T-helper 17 cell (primary cell): ENCODE measurements at places on chromosomes 1 and 21. TPM values are rescaled to one million over a fixed set of nuclear protein-coding genes. Genes with fewer than 3 reads are reported as not detected.

Gene MAP3K21
- total RNA-seq, result 1.4 TPM

DNA sequence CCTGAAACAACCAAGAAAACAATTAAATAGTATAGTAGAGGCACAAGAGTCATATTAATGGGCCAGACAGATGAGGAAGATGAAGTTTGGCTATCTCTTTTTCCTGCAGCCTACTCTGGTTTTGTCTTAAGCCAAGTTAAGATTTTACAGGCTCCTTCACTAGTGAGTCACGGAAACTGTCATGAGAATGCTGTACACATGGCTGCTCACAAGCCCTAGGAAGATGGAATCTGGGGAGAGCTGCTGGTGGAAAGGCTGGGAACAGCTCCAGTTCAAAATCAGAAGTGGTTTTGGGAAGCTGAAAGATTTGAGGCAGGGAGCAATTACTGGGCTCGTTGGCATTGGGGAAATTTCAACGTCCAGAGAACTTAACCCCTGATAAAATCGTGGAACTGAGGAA, 46.4 kb upstream of the S1PR1 start:
- DNase-seq, result no peak

- DNase-seq, result no peak
These were observed 15.4 kb upstream of the GPR37L1 start for GRCh38 chr1:202107321-202107761.

DNA sequence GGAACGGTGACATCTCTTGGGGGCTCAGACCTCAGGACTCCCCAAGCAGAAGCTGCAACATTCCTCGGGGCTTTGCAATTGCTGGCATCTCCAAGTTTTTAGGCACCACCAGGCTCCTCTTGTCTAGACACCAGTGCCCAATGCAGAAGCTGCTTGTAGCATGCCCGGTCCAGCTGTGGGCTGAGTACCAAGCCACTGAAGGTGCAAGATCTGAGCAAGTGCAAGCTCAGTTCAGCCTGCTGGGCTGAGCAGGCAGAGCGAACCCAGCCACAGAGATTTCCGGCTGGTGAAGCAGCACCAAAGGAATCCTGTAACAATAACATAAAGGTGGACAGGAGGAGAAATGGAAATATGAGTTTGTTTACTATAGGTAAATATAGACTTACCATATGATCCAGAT, 995.4 kb upstream of the B3GALT2 start:
- no peak for DNase-seq

DNA sequence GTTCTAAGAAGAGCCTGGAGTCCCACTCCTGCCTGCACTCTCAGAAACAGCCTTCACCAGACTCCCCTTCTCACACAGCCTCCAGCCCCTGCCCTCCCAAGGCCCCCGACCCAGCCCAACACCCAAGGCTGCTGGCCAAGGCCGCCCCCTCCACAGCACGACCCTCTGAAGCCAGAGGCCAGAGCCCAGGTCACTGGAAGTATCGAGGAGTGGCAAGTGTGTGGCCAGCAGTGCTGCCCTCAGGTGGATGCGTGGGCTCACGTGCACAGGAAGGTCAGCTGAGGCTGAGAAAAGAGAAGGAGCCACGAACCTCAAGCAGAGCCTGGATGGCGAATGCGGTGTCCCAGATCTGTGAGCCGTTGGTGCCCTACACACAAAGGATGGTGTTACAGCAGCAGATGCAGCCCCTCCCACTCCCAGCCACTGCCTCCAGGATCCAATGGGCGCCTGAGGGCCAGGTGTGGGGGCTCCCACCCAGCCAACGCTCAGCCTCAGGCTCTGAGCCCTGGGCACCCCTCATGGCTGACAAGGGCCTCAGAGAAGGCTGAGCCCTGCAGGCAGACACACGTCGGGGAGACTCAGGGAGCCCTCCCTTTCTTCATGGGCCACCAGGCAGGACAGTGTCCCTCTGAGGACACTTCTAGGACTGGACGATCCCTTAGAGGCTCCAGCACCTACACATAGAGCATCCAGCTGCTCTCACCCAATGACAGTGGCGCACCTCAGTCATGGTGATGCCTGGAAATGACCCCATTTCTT, 18.0 kb downstream of the LSS start:
- DNase-seq, result no peak

DNA sequence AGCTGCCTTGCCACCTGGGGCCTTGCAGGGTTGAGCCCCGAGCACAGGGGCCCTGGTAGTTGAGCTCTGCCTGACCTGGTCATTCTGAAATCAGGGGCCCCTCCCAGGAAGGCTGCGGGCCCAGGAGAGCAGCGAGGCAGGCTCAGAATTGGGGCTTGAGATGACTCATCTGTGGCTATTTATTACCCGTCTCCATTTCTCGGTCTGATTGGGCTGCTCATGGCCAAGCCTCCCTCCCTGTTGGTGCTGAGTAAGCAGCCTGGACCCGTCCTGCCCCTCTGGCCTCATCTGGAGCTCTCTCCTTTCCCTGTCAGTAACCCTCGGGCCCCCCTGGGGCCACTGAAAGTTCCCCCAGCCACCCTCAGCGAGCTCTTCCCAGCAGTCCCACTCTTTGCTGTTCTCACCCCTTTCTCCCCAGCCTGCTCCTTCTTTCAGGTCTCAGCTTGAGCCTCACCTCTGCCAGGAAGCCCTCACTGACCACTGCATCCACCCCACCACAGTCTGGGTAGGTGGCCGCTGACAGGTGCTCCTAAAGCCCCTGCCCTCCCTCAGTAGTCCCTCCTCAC, 11.0 kb upstream of the TNFRSF8 start:
- no peak for DNase-seq

- DNase-seq, result no peak
These were observed 24.4 kb downstream of the ADAM30 start for GRCh38 chr1:119871881-119872280.

GRCh38 chr1:192566657-192567056, 8.9 kb upstream of the RGS1 start:
- DNase-seq, result no peak

Gene PRR9
- total RNA-seq, result not detected

Gene AIRE
- 3.4 TPM for total RNA-seq

Gene TLCD4
- total RNA-seq, result 0.23 TPM

- DNase-seq, result no peak
These were observed 8.3 kb downstream of the SESN2 start for GRCh38 chr1:28267633-28268032.

Gene GPATCH4
- 39.2 TPM for total RNA-seq

GRCh38 chr1:33047839-33048305, 11.2 kb upstream of the AK2 start:
- DNase-seq, result no peak

Gene AGO4
- total RNA-seq, result 20.7 TPM

- DNase-seq, result no peak
These were observed 199.8 kb downstream of the C1orf94 start for GRCh38 chr1:34376531-34376930.

Gene TRNP1
- total RNA-seq, result not detected

GRCh38 chr1:41660570-41661427, 176.3 kb upstream of the EDN2 start:
- DNase-seq, result no peak

GRCh38 chr1:110424699-110425611, 17.5 kb upstream of the LAMTOR5 start:
- no peak for DNase-seq

Gene SYCP1
- total RNA-seq, result not detected

Gene CIART
- 3.6 TPM for total RNA-seq

- DNase-seq, result no peak
These were observed 50.2 kb downstream of the KCNN3 start for GRCh38 chr1:154819628-154820590.

Gene LRRC53
- total RNA-seq, result not detected

- DNase-seq, result peak; percentile 42
These were observed 15.3 kb upstream of the SKI start for GRCh38 chr1:2212532-2213491.

Gene ERICH3
- total RNA-seq, result not detected

DNA sequence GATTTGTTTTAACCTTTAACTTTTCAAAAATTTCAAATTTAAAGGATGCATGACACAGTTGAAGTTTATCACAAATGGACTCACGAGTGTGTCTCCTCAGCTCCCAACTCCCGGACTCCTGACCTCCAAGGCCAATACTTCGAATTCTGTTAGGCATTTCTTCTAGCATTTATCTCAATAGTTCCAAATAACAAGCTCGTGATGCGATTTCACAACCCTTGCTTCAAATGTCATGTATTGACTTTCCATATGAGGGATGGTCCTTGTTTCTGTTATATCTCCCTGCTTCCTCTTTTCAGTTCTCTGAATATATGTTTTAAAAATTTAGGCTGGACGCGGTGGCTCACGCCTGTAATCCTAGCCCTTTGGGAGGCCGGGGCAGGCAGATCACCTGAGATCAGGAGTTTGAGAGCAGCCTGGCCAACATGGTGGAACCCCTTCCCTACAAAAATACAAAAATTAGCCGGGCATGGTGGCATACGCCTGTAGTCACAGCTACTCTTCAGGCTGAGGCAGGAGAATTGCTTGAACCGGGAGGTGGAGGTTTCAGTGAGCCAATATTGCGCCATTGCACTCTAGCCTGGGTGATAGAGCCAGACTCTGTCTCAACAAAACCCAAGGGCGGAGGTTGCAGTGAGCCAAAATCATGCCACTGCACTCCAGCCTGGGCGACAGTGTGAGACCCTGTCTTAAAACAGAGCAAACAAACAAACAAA, 52.0 kb upstream of the TINAGL1 start:
- DNase-seq, result no peak

Gene AZIN2
- total RNA-seq, result 8.6 TPM

DNA sequence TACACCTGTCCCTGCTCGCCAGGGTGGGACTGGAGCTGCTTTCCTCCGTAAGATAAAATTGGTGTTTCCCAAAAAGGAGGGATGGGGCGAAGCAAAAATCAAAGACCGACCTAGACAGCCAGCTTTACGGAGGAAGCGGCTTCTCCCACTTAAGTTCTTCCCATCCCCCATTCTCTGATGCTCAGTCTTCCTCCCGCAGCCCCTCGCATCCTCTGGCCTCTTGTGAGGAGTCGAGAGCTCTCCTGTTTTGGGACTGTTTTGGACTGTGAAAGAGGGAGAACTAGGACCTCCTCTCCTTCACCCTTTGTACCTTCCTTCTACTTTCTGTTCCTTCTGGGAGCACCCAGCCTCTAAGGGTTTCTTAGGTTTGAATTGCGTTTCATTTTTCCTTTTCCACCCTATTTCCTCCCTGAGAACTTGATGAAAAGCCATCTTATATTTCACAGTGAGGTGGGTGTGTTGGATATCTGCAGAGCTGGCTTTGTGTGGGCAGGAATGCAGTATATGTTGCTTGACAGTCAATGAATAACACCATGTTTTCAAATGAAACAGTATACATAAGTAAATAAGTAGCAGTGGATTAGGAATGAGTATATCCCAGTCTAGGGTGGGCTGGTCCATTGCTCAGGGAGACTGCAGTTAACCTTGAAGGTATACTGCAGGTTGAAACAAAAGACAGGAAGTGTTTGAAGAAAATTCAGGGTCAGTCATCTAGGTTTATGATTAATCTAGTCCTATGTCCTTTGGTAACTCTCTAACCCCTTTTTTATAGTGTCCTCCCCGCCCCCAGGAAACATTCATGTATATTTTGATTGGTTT, 848 bp downstream of the CTTNBP2NL start:
- no peak for DNase-seq

GRCh38 chr1:8394456-8395321, 76.8 kb downstream of the SLC45A1 start:
- no peak for DNase-seq

- no peak for DNase-seq
These were observed 31.6 kb downstream of the DOP1B start for GRCh38 chr21:36188081-36188681.

GRCh38 chr1:244448279-244449036, 3.3 kb downstream of the ADSS2 start:
- DNase-seq, result no peak

- DNase-seq, result no peak
These were observed 49.3 kb downstream of the DENND1B start for GRCh38 chr1:197725976-197726375.

DNA sequence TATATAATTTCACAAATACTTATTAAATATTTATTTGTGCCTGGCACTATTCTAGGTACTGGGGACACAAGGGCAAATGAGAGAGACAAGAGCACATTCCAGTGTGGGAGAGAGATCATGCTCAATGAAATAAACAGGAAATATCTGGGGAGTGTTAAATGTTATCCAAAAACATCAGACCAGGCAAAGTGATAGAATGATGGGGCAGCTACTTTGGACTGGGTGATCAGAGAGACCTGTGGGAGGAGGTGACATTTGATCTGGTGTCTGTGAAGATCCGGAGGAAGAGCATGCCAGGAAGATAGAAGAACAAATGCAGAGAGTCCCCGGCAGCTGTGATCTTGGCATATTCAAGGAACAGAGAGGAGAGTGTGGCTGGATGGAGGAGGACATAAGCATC, 27.5 kb upstream of the GNG12 start:
- DNase-seq, result no peak

- no peak for DNase-seq
These were observed 8.3 kb upstream of the KCNAB2 start for GRCh38 chr1:6037338-6037762.

Gene EGLN1
- 13.5 TPM for total RNA-seq

DNA sequence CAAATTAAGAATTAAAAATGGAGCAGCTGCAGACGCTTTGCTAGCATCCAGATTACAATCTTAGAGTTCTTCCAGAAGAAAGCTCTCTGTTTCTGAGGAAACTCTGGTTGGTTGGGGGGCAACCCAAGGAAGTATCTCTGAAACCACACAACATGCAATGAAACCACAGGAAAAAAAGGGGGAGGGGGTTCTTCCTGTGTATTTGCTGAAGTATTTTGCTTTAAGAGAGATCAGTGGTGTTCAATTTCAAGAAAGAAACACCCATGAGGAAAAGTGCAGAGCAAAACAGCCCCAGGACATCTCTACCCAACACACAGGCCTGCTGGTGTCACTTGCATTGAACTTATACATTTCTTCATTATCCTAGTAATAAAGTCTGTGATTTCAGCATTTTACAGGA, 19.7 kb upstream of the TIAM1 start:
- no peak for DNase-seq

DNA sequence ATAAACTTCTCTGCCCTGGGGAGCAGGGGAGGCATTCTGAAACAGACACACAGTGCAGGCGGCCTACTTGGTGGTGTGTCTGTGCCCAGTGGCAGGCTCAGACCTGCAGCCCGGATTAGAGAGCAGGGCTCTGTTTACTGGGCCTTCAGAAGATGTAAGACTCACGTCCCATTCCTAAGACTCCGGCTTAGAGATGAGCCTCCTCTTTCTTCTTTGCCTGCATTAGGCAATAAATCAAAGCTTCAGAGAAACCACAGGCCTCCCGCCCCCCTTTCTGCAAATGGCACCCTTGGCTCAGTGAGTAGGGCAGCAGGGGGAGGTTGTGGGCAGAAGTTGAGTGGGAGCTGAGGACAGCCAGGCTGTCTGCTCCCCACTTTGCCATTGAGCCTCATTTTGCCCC, 35.8 kb downstream of the LGR6 start:
- DNase-seq, result no peak

DNA sequence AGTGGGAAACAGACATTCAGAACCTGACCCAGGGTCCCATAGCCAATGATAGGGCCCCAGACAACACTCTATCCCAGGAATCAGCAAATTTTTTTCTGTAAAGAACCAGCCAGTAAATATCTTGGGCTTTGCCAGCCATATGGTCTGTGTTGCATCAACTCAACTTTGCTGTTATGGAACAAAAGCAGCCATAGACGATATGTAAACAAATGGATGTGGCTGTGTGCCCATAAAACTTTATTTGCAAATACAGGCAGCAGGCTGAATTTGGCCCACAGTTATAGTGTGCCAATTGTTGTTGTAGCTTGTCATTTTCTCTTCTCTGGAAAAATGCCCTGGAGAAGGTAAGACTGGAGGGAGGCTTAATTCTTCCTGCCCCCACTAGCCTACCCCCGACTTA, 431.1 kb upstream of the VAMP3 start:
- no peak for DNase-seq

- no peak for DNase-seq
These were observed 53.9 kb downstream of the SELENOF start for GRCh38 chr1:86860020-86860419.
